ENCODE measurements at places on chromosomes 7 and 10. TPM values are rescaled to one million over a fixed set of nuclear protein-coding genes. Genes with fewer than 3 reads are reported as not detected.

Gene NAT16
- not detected for total RNA-seq

Gene ARMH3
- total RNA-seq: 7.9 TPM

Gene DDC
- total RNA-seq: not detected

Gene CREB3L2
- total RNA-seq: 18.2 TPM

Gene ADIRF
- total RNA-seq: not detected

Gene MYL7
- not detected for total RNA-seq

Gene EMX2
- not detected for total RNA-seq

Gene CALML5
- not detected for total RNA-seq

Gene DOCK4
- 38.0 TPM for total RNA-seq

Gene GIMAP1
- not detected for total RNA-seq

Gene ADK
- 50.2 TPM for total RNA-seq

Gene CAPZA2
- total RNA-seq: 132 TPM

Gene FEZF1
- 0.17 TPM for total RNA-seq

Measured in NCI-H460 (cell line).